ENCODE measurements at places on chromosomes 2 and 18. TPM values are rescaled to one million over a fixed set of nuclear protein-coding genes. Genes with fewer than 3 reads are reported as not detected.

- DNase-seq = no peak
Observed at GRCh38 chr2:223196331-223196730, 144.3 kb downstream of the KCNE4 start.

DNA sequence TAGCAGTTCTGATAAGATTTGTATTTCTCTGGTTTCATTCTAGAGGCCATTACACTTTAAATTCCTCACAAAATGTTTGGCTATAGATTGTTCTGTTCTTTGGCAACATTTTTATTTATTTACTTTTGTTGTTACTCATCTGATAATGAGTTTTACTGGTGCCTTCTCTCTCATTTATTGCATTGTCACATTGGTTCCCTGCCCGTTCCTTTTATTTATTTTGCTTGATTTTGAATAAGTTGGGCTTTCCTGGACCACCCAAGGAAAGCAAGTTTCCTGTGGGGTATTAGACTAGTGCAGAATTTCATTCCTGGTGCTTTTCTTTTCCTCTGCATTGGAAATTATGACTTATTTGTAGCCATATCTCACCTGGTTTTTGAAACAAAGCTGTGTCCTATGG, 232.0 kb downstream of the SOCS6 start:
- DNase-seq = no peak

- no peak for DNase-seq
Observed at GRCh38 chr2:150392614-150393013, 94.9 kb downstream of the RND3 start.

DNA sequence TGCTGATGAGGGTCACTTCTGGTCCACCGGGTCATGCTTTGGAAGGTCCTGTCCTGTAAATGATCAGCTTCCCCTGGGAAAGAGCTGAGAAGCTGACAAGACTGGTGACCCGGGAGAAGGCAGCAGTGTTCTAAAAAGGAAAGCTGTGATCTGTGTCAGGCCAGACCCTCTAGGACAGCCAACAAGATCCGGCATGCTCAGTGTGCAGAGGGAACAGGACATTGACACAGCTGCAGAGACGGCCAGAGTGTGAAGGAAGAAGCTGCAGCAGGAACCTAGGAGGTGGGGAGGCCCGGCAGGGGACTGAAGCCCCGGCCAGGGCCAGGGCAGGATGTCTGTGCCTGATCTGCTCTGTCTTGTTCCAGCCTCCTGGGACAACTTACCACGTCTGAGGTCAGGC, 372.7 kb upstream of the ID2 start:
- no peak for DNase-seq

GRCh38 chr2:219570194-219570923, 980 bp downstream of the OBSL1 start:
- no peak for DNase-seq

- DNase-seq = no peak
Observed at GRCh38 chr2:39990335-39990900, 211.4 kb upstream of the THUMPD2 start.

DNA sequence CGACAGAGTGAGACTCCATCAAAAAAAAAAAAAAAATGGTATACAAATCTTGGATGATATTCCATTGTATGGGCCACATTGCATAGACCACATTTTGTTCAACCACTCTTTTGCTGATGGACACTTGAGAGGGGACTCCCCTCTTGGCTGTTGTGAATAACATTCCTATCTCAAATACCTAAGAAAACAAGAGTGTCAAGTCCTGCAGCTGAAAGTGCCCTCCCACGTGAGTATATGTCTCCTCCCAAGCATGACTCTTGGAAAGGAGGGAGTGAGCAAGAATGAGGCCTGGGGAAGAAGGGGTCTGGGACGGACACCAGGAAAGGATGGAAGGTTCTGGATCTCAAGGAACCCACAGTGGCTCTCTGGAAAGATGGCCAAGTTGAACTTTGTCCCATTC, 36.0 kb upstream of the NPAS2 start:
- no peak for DNase-seq

GRCh38 chr2:223262946-223263345, 211.0 kb downstream of the KCNE4 start:
- no peak for DNase-seq

DNA sequence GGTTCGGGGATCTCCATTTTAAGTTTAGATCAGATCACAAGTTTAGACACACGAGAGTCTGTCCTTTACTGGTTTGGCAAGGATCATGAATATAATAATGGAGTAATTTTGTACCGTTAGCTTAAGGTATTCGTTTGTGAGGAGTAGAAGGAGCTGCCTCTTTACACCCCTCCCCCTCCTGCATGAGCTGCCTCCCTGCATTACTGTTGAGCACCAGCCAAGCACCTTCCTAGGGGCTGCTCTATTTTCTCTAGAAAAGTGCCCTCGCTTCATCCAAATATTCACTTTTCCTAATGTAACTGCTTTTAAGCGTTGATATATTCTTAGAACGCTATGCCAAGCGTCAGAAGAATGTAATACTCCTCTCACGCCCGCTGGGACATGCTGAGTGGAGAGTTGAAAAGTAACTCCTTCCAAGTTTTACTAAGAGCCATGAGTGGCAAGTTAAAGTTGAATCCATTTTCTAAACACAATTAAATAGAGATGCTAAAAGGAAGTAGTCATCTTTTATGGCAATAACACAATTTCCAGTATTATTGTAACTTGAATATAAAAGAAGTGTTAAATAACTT, 25.4 kb upstream of the SCN7A start:
- DNase-seq = no peak

- DNase-seq = no peak
Observed at GRCh38 chr2:72204786-72205503, 57.3 kb upstream of the CYP26B1 start.

GRCh38 chr2:1170711-1171110, 220.1 kb downstream of the SNTG2 start:
- DNase-seq = no peak

DNA sequence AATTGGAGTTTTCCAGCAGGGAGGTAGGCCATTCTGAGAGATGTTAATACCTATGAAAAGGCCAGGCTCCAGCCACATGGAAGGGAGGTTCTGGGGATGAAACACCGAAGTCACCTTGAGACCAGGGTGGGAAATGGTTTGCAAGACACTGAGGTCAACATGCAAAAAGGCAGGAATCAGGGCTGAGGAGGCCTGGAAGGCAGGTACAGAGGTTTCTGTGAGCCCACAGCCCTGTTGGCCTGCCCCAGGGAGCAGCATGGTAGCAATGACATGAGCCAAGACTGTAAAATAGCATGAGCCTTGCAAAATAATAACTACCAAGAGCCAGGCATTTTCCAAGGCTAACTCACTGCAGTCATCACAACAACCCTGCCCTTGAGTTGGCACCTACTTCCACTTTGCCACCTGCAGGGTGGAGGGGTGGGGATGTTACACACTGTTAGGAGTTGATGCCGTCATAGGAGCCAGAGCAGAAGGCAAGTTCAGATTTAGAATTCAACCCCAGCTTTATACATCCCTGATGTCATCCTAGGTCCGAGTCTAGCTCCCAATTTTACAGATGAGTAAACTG, 61.3 kb downstream of the ZBTB7C start:
- no peak for DNase-seq

GRCh38 chr2:236568068-236568921, 1.3 kb upstream of the ACKR3 start:
- DNase-seq = no peak

DNA sequence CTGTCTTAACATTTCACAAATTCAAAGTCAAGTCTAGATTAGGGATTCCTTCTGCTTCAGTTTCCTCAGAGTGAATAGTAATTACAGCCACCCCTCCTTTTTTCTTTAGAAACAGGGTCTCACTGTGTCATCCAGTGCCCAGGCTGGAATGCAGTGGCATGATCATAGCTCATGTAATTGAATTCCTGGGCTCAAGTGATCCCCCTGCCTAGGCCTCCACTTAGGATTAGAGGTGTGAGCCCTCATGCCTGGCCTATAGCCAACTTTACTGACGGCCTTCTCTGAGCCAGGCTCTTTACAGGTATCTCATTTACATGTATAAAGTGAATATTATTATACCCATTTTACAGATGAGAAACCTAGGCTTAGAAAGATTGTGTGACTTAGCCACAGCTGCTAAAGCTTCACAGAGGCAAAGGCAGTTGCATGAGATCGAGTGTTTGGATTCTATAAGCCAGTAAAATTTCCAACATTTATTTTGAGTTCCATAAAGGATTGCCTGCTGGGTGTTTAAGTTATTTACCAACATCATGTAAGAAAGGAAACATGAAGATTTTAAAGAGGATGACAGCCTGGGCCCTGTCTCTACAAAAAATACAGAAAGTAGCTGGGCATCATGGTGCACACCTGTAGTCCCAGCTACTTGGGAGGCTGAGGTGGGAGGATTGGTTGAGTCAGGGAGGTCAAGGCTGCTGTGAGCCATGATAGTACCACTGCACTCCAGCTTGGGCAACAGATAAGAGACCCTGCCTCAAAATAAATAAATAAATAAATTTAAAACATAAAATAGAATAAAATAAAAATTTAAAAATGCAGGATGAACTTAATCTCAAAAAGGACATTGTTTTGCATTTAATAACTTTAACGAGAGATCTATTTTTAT, 1.8 kb downstream of the ENOSF1 start:
- DNase-seq = no peak

- no peak for DNase-seq
Observed at GRCh38 chr18:11283479-11284161, 134.3 kb upstream of the PIEZO2 start.

GRCh38 chr2:158670292-158670691, 124.8 kb upstream of the DAPL1 start:
- no peak for DNase-seq

DNA sequence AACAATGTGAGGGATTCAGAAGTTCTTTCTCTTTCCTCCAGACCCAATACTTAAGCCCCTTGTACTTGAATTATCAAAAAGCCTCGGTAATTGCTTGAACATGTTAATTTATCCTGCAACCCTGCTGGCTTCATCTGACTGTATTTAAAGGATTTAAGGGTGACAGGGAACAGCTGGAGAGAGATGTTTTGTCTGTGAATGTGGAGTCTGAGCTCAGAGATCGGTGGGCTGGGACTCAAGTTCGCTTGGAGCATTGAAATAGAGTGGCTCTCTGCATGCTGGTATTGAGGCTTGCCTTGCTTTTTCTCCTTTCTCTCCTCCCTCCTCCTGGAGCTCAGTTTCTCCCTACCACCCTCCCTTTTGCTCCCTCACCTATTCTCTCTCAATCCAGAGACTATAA, 73.6 kb downstream of the BOD1L2 start:
- no peak for DNase-seq

GRCh38 chr2:189285962-189286645, 106.5 kb upstream of the COL5A2 start:
- no peak for DNase-seq

GRCh38 chr2:38037325-38037724, 38.6 kb downstream of the CYP1B1 start:
- DNase-seq = no peak

DNA sequence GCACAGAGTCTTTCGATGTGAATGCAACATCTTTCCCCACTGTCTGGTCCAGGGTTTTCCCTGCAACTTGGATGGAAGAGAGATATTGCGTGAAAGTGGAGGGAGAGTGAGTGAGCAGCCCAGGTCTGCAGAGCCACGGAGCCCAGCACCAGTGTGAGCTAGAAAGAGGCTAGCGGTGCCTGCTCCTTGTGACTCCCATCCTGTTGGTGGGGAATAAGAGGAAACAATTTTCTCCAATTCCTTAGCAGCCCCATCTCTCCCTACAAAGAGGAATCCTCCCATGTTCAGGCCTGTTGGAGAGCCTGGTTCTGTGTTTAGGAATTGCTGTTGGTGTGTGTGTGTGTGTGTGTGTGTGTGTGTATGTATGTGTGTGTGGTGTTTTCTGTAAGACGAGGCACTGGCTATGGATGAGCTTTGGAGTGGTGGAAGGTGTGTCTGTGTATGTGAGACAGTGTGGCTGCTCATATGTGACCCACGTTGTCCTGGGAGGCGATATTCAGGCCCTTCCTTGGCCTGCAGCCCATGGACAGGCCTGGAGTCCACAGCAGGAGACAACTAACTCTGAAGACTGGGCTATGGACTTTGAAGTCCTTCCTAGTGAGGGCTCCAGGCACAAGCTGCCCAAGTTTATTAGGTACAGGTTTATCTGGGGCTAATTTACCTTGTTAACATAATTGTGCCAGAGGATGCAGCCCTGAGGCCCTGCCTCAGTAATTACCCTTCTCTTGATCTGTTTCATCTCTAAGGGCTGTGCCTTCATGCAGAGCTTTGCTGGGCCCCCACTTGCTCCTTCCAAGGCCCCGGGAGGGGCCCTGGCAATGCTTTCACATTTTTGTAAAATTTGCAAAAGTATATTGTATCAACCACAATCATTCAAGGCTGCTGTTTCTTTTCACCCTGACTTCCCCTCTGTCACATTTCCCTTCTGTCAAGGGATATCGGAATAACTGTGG, 88.6 kb upstream of the HAAO start:
- DNase-seq = no peak

- no peak for DNase-seq
Observed at GRCh38 chr2:218394298-218395089, 5.2 kb upstream of the CTDSP1 start.

GRCh38 chr2:162697111-162697510, 141.5 kb downstream of the KCNH7 start:
- DNase-seq = no peak

DNA sequence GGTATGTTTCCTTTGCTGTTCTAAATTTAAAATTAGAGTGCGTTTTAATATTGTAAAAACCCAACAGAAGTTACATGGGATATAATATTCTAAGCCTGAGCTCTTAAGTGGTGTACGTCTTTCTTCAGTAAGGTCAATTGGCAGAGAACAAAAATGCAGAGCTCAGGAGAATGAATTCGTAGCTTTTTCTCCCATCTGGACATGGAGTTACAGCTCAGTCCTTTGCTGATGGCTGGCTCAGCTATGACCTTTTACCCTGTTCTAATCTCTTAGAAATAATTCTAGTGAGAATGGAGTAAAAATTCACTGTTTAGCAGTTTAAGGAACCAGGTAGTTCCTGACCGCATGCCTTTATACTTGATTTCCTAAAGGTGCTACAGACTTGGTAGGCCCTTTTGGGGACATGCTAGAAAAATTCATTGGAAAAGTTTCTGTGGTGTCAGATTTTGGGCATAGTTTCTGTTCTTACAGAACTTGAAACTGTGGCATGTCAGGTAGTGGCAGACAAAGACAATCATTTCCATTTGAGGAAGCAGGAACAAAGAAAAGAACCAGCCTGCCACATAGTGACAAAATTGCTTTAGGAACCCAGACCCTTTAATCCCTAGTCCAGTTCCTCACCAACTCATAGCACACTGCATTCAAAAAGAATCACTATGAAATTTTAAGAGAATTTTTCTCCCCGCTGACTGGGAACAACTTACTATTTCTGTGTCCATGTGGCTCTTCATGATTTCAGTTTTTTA, 566.8 kb upstream of the ZNF804A start:
- DNase-seq = no peak

GRCh38 chr2:120991441-120991840, 255.8 kb downstream of the GLI2 start:
- DNase-seq = no peak

- DNase-seq = no peak
Observed at GRCh38 chr2:42848726-42849290, 56.4 kb upstream of the HAAO start.

Gene ADCYAP1
- total RNA-seq = not detected

Gene TUBA3E
- not detected for total RNA-seq

Gene APCDD1
- total RNA-seq = 0.04 TPM

Gene UGT1A3
- not detected for total RNA-seq

Gene IL1RL2
- 0.20 TPM for total RNA-seq

Gene AQP4
- total RNA-seq = not detected

Gene SLC30A3
- 0.11 TPM for total RNA-seq

Gene DPP10
- total RNA-seq = not detected

Gene GALNT5
- total RNA-seq = under 0.01 TPM

Gene CDH19
- total RNA-seq = not detected

Gene FNDC4
- total RNA-seq = 47.0 TPM

Gene KLF7
- 14.0 TPM for total RNA-seq

Gene AQP12A
- total RNA-seq = not detected

Gene PDE1A
- 0.28 TPM for total RNA-seq

Gene CENPA
- 28.3 TPM for total RNA-seq
